ENCODE measurements at places on chromosomes 2 and 18. TPM values are rescaled to one million over a fixed set of nuclear protein-coding genes. Genes with fewer than 3 reads are reported as not detected.
A peak's percentile ranks its signal among the peaks of the same experiment; 100 is the strongest.

GRCh38 chr18:53991202-53991601 lies 233.3 kb downstream of the MBD2 start:
- H3K27me3 ChIP-seq, result no peaks in the 10 kb centered on the region
- H3K4me1 ChIP-seq, result no peaks in the 10 kb centered on the region
- no peak overlapping the region for H3K4me3 ChIP-seq
- no peak overlapping the region for H3K27ac ChIP-seq
- no peaks in the 10 kb centered on the region for H3K36me3 ChIP-seq
- no peak for DNase-seq

DNA sequence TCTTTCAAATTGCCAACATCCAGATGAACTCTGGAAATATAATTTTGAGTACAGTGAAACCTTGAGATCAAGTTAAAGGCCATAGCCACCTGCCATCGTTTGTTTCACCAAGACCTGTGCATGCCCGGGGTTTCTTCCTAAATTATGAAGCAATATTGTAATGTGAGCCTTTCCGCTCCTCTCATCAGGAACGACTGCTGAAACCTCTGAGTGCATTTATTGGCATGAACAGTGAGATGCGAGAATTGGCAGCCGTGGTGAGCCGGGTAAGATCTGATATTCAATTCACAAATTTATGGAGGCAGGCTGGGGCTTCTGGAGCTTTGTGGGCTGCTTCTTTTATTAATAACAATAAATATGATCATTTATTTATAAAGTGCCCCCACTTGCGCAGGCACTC lies 27.7 kb upstream of the ELOA2 start:
- no peaks in the 10 kb centered on the region for H3K4me1 ChIP-seq
- H3K27me3 ChIP-seq, result no peaks in the 10 kb centered on the region

DNA sequence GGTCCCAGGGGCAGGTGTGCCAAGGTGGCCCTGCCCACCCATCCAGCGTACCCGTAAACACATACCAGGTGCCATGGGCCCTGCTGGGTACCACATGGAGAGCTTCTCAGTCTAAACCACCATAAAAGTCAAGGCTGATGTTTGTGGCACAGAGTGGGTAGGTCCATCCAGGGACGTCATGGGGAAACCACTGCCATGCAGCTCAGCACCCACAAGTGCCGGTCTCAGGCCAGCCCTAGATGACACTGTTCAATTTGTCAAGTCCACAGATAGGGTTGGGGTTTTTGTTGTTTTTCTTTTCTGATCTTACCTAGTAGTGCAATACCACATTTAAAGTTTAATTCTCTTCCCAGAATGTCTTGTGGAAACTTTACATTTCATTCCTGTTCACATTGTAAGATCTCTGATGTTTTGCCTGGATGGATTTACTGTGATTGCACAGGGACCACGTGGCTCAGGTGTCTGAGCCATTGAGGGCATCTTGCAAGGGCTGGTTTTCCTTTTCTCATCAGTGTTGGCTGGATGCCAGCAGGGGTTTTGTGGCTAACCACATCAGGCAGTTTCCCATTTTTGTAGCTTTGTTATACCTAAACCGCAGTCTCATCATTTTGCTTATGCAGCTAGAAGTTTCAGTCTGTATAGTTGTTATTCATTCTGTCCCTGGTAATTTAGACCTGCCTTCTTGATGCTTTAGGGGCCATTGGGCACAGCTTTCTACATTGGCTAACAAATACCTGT lies 64.7 kb downstream of the STK25 start:
- H3K36me3 ChIP-seq, result peaks cover 17% of the 10 kb centered on the region
- H3K27ac ChIP-seq, result peak overlapping the region; percentile 92
- H3K4me3 ChIP-seq, result peak overlapping the region; percentile 18
- DNase-seq, result peak; percentile 97

TSPYL6 gene
- total RNA-seq, result not detected

- H3K27me3 ChIP-seq, result no peaks in the 10 kb centered on the region
- H3K4me3 ChIP-seq, result no peak overlapping the region
- peak; percentile 2 for DNase-seq
- H3K36me3 ChIP-seq, result no peaks in the 10 kb centered on the region
- no peaks in the 10 kb centered on the region for H3K4me1 ChIP-seq
Observed at GRCh38 chr18:47175283-47175897, 774 bp downstream of the IER3IP1 start.

DNA sequence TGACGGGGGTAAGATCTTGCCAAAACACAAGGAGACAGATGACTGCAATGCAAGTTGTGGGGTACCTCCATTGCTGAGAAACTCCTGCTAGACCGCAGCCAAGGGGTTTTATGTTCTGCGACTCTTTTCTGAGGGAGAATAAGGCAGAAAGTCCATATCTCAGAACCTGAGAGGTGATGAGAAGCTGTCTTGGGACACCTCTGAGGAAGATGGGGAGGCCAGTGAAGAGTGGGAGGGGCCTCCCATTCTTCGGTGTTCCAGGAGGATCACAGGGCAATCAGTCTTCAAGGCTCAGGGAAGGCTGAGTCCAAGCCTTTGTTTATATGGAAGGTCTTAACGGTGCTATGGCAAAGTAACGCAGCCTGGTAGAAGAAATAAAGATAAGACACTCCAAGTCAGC lies 18.0 kb downstream of the CYP27A1 start:
- H3K4me3 ChIP-seq, result no peak overlapping the region
- H3K27me3 ChIP-seq, result peaks cover 27% of the 10 kb centered on the region
- no peaks in the 10 kb centered on the region for H3K4me1 ChIP-seq
- no peak for DNase-seq

- H3K27me3 ChIP-seq, result peaks cover 61% of the 10 kb centered on the region
- no peak overlapping the region for H3K4me3 ChIP-seq
- no peaks in the 10 kb centered on the region for H3K36me3 ChIP-seq
- DNase-seq, result no peak
- H3K4me1 ChIP-seq, result peaks cover under 1% of the 10 kb centered on the region
- no peak overlapping the region for H3K27ac ChIP-seq
Observed at GRCh38 chr2:16739778-16740581, 74.3 kb upstream of the CYRIA start.

GRCh38 chr2:164976301-164976700 lies 21.0 kb upstream of the SLC38A11 start:
- no peak for DNase-seq
- no peak overlapping the region for H3K27ac ChIP-seq
- no peaks in the 10 kb centered on the region for H3K36me3 ChIP-seq

DNA sequence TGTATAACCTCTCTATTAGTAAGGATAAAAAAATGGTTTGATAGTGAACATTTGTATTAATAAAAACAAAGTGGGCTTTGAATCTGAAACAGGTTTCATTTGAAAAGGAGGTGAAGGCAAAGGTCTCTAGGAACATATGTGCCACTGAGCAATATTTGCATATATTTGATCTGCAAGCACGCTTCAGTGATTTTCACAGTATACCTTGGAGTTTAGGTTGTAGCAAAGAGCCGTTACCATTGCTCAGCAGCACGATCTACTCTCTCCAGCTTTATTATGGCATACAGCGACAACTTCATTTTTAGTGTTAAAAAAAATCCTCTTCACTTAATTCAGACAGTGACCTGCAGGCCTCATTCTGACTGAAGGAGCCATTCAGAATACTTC lies 75.8 kb upstream of the ZEB2 start:
- H3K27ac ChIP-seq, result no peak overlapping the region
- H3K27me3 ChIP-seq, result peaks cover 18% of the 10 kb centered on the region
- H3K4me3 ChIP-seq, result no peak overlapping the region
- no peak for DNase-seq

DNA sequence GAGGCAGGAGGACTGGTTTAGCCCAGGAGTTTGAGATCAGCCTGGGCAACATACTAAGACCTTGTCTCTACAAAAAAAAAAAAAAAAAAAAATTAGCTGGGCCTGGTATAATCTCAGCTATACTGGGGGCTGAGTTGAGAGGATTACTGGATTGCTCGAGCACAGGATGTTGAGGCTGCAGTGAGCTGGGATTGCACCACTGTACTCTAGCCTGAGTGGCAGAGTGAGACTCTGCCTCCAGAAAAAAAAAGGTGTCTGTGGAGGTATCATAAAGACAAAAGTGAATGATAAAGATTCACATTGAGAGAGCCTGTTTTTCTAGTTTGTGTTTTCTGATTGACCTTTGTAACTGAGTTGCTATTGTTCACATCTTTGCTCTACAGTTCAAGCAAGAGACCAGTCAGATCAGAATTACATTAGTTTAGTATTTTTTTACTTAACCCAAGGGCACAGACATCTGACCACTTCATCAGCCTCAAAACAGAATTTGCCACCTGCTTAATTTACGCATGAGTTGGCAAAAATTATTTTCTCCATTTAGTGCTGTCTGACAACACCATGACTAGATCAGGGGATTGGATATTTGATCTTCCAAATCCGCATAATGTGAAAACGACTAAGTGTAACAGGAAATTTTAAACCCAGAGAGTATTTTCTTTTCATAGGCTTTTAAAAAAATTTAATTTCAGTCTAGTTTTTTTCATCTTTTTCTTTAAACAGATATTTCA lies 271.0 kb downstream of the TGIF1 start:
- no peak overlapping the region for H3K4me3 ChIP-seq
- DNase-seq, result no peak
- no peaks in the 10 kb centered on the region for H3K36me3 ChIP-seq

DNA sequence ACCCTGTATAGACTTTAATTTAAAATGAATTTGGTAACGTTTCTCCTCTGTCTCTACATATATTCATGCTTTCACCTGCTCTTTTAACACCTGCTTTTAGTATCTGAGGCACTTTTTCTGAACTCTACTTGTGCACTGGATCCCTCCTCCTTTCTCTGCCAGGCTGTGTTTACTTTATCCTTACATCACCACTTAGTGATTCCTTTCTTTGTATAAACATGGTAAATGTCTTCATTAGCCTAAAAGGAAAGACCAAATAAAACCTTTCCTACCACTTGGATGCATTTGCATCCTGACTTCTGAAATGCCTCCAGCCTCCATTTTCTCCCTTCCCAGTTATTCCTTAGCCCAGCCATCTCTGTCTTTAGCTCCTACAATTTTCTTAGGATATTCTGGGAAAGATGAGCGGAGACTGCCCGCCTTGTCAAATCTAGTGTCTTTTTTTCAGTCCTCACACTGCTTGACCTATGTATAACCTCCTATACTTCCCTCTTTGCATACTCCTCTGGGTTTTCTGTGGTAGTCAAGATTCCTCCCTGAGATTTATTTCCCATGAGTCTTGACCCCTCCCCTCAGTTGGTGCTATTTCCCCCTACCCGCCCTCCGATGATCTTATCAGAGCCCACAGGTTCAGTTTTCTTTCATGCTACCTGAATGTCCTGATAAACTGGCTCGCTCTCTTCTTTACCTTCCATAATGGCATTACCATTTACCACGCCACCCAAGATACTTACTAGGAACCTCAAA lies 44.8 kb downstream of the REL start:
- H3K27me3 ChIP-seq, result no peaks in the 10 kb centered on the region
- peaks cover 48% of the 10 kb centered on the region for H3K36me3 ChIP-seq
- peaks cover 9% of the 10 kb centered on the region for H3K4me1 ChIP-seq

DNA sequence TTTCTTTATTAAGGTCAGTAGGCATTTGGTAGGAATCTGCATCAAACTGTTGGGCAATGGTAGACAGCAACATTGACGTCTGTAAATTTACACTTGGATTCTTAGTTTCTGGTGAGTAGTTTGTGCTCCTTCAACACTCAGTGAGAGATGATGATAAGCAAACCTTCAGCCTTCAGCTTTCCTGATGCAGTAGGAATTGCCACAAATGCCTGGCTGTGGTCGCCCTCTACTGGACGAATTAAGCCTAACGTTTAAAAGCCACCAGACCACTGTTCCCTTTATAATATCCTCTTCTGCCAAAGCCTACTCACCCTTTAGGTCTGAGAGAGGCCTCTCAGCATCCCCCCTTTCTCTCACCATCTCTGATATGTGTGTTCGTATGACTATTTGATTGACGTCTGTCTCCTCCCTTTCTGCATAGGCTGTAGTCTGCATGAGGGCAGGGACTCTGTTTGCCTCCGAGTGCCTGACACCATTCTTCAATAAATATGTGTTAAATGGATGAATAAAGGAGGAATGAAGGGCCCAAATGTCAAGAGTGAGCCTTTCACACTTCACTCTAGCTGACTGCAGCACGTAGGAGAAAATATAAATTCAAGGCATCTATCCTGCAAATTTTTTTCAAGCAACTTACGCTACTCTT lies 47.0 kb upstream of the PLEKHM3 start:
- H3K27ac ChIP-seq, result no peak overlapping the region
- no peak overlapping the region for H3K4me3 ChIP-seq
- H3K4me1 ChIP-seq, result no peaks in the 10 kb centered on the region
- no peaks in the 10 kb centered on the region for H3K36me3 ChIP-seq
- peak; percentile 52 for DNase-seq

DNA sequence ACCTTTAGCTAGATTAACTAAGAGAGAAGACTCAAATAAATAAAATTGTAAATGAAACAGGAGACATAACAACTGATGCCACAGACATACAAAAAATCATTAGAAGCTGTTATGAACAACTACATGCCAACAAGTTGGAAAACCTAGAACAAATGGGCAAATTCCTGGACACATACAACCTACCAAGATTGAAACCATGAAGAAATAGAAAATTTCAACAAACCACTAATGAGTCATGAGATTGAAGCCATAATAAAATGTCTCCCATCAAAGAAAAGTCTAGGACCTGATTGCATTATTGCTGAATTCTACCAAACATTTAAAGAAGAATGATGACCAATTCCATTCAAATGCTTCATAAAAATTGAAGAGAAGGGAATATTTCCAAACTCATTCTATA lies 54.3 kb downstream of the ST3GAL5 start:
- no peak for DNase-seq
- H3K4me3 ChIP-seq, result no peak overlapping the region
- peaks cover 22% of the 10 kb centered on the region for H3K4me1 ChIP-seq
